ENCODE measurements at places on chromosomes 2 and 18.

DNA sequence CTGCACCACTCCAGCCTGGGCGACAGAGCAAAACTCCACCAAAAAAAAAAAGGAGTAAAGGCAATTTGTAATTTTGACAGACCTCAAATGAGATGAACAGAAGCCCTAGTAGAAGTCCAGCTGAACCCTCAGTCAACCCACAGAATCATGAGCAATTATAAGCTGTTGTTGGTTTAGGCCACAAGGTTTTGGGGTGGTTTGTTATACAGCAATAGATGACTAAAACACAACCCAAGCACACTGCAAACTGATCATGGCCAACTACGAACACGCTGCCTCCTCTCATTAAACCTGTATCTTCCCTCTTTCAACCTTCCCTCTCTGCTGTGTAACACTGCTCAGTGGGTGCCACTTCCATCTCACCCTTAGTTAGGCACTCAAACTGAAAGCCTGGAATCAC is 22.1 kb downstream of the AAK1 start:
- no peak for DNase-seq

GRCh38 chr2:218145124-218145523 is 19.3 kb downstream of the CXCR2 start:
- no peak for DNase-seq

DNA sequence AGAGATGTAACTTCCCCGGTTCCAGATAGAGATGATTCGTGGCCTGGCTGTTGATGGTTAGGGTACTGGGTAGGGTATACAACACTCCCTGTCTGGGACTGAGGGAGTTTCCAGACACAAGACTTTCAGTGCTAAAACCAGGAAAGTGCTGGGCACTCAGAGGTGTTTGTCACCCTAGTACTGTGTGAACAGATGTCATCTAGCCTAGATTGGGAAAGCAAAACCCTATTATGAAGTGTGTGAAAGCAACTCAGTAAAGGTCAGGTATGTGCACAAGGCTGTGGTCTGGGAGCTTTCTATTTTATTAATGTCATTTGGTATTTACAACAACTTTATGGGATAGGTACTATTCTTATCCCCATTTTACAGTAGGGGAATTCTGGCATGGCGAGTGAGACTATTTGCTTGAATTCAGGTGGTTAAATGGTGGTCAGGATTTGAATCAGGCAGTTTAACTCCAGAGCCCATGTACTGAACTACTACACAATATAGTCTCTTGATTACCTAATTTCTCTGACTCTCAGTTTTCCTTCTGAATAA is 2.6 kb downstream of the BZW1 start:
- DNase-seq = no peak

DNA sequence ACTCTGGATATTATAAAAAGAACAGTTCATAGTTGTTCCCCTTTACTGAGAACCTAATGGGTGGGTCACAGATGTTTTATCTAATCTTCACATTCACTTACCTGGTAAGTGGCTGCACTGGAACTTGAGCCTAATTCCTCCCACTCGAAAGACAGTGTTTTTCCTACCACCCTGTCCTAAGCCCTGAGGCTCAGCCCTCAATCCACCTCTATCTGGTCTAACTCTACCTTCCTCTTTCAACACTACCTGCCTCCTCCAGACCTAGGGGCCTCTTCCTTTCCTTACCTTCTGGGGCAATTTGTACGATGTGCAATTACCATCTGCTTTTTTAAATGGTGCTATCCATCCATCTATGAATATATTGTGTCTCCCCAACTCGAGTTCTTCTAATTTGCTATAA is 9.7 kb upstream of the KIF3C start:
- DNase-seq = no peak

DNA sequence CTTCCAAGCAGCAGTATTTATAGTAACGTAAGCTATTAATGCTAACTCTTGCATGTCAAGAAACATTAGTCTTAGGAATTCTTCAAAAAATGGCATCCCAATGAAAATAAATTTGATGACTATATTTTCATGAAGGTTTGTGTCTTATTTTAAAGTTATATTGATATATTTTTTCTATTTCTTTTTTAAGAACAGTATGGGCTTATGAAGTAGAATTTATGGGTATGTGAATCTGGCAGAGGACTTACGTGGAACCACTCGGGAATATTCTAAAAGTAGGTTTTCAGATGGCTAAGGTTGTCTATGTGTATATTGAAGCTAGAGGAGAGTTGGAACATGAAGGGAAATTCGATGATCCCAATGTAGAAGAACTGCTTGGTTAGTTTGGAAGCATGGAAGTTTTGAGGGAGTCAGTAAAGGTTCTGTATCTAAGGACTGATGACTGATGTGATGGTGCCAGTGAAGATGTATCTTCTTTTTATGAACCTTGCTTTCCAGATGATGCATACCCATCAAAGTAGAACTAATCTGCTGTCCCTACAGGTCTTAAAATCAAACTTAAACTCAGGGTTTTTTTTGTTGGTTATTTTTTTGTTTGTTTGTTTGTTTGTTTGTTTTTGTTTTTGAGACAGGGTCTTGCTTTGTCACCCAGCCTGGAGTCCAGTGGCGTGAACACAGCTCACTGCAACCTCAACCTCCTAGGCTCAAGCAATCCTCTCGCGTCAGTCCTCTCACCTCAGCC is 39.5 kb downstream of the DDX1 start:
- DNase-seq = no peak

DNA sequence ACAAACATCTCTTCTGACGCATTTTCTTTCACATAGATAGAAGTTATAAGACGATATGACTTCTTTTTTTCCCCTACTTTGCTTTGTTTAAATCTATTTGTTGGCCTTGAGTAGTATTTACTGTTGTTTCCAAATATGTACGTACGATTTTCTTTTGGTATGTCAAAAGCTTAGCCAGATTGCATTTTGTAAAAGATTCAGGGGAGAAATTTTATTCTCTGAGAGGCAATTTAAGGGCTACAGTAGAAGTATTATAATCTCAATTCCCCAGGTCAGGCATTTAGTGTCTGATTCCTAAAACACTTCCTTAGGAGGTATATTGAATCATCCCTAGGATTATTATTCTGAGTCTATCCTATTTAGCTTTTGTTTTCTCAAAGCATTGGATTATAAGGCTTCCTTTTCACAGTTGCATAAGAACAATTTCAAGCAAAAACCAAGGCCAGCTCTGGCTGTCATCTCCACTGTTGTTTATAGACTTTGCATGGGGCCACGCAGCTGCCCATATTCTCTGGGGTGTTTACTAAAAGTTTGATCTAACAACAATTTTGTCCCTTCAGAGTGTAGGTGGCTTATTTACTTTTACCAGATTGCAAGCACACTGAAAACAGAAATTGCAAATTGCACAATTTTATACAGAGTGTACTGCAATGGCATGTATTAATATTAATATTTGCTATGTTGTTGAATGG is 33.6 kb upstream of the GCG start:
- no peak for DNase-seq

- no peak for DNase-seq
Observed at GRCh38 chr2:112627060-112628040, 18.4 kb upstream of the SLC20A1 start.

GRCh38 chr2:44290261-44290660 is 15.0 kb downstream of the SLC3A1 start:
- DNase-seq = no peak

DNA sequence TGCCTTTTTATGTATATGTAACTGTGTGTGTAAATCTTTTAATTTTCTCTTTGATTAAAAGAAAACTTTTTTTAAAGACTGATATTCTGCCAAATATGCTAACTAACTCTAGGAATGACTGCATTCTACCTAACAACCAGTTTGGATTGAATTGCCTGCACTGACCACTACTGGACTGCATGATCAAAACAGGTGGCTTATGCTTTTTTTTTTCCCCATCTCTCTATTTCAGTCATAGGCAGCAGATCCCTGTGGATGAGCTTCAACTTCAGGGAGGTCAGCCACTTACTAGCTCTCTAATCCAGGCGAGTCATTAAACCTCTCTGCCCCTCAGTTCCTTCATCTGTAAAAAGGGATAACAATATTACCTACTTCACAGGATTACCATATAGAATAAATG is 138.6 kb upstream of the SERTAD2 start:
- no peak for DNase-seq

GRCh38 chr18:59278793-59279192 is 5.5 kb upstream of the RAX start:
- no peak for DNase-seq

DNA sequence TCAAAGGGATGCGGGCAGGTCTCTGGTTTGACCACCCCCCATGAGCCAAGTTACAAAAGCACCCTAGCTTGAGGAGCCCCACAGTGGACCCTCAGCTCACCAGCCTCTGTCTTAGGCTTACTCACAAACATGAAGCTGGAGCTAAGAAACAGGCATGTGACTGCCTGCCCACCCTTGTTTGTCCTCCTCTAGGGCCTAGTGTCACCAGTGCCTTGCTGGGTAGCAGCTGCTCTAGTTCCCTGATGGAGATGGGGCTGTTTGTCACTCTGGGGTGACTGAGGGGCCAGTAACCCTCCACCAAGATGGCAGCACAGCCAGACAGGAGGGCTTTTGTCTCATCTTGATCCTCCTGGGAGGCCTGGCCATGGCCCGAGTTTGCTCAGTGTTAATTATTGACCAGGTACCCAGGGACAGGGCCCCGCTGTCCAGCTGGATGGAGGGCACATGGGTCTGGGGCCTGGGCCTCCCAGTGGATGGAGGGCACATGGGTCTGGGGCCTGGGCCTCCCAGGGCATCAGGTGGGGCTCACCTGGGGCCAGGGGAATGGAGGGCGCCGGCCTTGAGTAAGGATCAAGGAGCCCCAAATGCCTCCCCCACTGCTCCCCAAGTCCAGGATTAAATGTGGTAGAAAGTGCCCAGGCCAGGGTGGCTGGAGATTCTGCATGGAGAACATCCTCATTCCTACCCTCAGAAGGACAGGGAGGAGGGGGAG is 185.9 kb upstream of the HAAO start:
- no peak for DNase-seq

GRCh38 chr2:10497797-10498251 is 49.7 kb upstream of the ODC1 start:
- DNase-seq = peak; percentile 38

- DNase-seq = no peak
Observed at GRCh38 chr2:136025057-136025973, 39.9 kb upstream of the DARS1 start.

- no peak for DNase-seq
Observed at GRCh38 chr2:226969417-226970080, 133.7 kb downstream of the RHBDD1 start.

DNA sequence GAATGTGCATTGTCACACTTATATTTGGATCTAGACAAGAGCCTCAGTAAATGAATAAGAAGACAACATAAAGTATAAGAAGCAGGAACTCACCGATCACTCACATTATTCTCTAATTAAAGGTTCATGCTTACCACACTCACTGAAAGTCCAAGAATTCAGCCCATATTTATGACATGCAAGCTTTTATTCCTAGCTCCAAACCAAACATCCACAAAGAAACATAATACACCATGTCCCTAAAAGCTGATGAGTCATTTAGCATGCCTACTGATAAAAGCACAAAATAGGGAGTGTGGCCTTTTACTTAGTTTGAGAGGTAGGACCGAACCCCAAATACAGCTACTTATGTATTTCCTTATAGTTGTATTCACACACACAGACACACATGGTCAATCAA is 1094.6 kb upstream of the CDH2 start:
- no peak for DNase-seq

DNA sequence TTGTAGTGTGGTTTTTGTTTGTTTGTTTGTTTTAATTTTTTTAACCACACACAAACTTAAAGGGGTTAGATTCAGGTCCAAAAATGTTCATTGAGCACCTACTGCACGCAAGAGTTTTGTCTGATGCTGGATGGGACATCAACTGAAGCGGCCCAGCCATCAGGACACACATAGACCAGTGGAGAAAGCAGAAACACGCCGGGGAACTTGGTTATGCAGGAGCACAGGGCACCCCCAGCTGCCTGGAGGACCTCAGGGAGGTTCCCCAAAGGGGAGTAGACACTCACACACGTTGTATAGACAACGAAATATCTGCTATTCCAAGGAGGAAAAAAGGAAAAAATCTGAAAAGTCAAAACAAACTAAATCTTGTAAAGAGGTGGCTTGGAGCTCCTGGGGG is 191.7 kb downstream of the GBX2 start:
- DNase-seq = no peak

GRCh38 chr2:48444404-48444803 is 85.5 kb upstream of the STON1 start:
- DNase-seq = no peak

GRCh38 chr2:171551836-171552235 is 29.6 kb downstream of the CYBRD1 start:
- DNase-seq = no peak

GRCh38 chr2:99481941-99482340 is 7.9 kb downstream of the REV1 start:
- no peak for DNase-seq

GRCh38 chr2:37622450-37623100 is 48.9 kb downstream of the CDC42EP3 start:
- DNase-seq = no peak

- no peak for DNase-seq
Observed at GRCh38 chr2:170354855-170355780, 177.2 kb downstream of the MYO3B start.

DNA sequence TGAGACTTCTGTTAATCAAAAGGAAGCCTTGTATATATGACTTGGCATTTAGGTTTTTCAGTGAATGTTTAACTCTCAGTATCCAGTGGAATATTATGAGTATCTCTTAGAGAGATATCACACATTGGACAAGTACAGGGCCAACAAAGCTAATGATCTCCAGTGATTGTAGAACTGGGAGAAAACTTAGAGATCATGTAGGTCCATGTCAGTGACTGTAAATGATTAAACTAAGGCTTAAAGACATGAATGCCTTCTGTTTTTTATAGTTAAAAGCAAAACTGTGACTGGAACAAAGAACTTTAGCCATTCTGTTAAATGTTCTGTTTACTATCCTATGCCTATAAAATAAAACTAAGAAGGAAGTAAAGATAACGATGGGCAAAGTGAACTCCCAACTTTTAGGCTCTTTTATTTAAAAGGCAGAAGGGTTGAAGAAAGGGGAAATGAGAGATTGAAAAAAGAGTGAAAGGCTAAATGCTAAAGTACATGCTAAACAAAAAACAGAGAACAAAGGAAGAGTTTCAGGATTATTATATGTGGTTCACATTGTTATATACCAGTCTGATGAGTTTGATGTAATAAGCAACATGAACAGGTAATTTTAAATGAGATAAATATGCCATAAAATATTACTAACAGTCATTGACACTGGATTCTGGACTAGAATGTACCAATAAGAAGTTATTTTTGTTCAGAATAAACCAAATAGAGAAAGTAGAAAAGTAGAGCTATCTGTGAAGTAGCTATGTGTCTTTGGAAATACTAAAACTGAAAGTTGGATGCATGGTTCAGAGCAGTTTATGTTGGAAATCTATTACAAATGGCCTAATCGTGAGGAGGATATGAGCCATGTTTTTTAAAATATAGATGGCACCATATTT is 37.1 kb upstream of the TNFRSF11A start:
- no peak for DNase-seq

DNA sequence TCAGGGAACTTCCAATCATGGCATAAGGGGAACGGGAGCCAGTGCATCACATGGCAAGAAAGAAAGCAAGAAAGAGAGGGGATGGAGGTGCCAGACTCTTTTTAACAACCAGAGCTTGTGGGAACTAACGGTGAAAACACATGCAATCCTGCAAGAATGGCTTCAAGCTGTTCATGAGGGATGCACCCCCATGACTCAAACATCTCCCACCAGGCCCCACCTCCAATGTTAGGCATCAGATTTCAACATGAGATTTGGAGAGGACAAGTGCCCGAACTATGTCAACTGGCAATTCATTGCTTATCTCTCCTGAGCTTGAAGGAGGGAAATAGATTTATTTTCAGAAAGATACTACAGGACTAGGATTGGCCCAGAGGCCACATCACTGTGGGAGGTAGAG is 270.0 kb downstream of the SLC4A3 start:
- no peak for DNase-seq

Measured in T-helper 17 cell (primary cell).